ENCODE measurements at places on chromosomes 6 and 20.
A peak's percentile ranks its signal among the peaks of the same experiment; 100 is the strongest.

GRCh38 chr6:50924758-50925157 is 106.1 kb downstream of the TFAP2B start:
- DNase-seq = no peak

GRCh38 chr20:36950414-36951197 is 902 bp downstream of the SAMHD1 start:
- peak; percentile 56 for DNase-seq

DNA sequence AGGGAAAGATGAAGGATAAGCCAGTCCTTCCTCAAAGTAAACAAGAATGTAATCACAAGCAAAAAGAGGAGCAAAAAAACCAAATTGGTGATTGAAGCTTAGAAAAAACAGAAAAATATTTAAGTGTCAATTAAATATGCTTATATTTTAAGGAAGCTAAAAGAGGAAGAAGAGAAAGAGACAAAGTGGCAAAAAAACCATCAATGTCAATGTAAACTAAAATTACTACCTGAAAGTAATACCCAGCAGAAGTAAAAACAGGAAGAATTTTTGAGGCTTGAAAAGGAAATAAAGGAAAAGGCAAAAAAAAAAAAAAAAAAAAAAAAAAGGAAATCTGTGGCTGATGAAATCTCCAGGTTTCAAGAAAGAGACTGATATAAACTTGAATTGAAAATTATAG is 36.2 kb upstream of the OGFRL1 start:
- DNase-seq = no peak

- DNase-seq = no peak
Observed at GRCh38 chr6:72260489-72260888, 361.4 kb upstream of the KCNQ5 start.

DNA sequence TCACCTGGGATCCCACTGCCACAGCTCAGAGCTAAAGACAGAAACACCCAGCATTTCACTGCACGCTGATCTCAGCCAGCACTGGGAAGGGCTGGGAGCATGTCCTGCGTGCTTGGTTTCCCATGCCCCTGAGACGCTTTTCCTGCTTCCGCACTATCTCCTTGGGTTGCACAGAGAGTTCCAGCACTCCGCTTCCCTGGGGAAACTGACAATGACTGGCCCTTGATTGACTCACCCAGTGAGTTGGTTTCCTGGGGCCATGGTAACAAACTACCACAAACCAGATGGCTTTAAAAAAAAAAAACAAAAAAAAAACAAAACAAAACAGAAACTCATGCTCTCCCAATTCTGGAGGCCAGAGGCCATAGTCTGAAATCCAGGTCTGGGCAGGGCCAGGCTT is 14.8 kb upstream of the MAS1L start:
- DNase-seq = no peak

DNA sequence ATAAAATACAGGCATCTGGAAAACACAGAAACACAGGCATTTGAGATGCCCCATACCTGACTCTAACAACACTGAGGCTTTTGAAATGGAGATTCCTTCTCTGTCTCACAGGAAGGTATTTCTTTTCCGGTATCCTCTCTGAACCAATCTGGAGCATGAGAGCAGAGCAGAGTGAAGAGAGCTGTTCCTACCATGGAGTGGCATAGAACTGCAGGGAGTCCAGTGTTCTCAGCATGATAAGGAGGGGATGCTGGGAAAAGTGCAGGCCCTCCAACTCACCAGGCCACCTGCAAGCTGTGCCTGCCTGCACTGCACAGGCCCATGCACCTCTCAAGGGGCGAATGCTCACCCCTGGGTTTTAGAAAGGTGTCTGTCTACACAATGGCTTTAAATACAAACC is 89.2 kb downstream of the FOXA2 start:
- no peak for DNase-seq

DNA sequence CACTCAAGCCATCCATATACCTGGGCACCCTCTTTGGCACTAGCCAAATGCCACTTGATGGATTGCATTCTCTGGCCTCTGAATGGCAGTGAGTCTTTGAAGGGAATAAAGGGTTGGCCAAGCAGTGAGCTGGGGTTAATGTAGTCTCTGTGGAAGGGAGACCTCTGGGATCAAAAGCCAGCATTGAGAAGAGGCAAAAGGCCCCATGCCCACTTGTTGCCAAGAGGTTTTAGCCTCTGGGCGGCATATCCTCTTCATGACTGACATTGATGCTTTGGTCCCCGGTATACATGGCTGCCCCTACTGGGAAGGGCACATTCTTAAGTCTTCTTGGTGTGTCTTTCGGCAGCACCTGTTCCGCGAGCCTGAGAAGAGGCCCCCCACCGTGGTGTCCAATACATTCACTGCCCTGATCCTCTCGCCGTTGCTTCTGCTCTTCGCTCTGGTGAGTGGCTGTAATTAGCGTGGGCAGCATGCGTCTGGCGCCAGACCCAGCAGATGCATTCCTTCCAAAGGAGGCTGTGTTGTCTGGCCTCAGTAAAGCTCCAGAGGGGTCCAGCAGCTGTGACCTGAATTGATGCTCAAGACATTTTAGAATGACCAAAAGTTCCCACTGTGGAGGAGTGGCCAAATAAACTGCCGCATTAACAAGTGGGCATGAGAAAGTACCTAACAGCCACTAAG is 29.5 kb downstream of the GHRH start:
- no peak for DNase-seq

GRCh38 chr6:16391451-16391912 is 153.1 kb downstream of the GMPR start:
- no peak for DNase-seq

DNA sequence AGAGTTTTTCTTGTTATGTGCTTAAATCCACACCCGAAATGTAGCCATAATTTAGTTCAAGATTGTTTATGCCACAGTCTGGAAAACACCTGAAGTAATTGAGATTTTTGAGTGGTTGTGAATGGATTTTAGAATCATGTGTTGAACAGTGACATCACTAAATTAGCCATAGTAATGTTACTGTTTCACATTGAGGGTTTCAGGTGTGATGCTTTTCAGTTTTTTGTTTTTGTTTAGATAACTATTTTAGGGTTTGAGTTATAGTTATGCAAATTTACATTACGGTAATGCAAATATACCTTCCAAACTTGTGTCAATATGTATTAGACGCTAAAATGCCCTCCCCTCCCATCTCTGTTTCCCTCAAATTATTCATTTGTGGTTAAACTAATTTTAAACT is 22.9 kb downstream of the QKI start:
- DNase-seq = no peak

DNA sequence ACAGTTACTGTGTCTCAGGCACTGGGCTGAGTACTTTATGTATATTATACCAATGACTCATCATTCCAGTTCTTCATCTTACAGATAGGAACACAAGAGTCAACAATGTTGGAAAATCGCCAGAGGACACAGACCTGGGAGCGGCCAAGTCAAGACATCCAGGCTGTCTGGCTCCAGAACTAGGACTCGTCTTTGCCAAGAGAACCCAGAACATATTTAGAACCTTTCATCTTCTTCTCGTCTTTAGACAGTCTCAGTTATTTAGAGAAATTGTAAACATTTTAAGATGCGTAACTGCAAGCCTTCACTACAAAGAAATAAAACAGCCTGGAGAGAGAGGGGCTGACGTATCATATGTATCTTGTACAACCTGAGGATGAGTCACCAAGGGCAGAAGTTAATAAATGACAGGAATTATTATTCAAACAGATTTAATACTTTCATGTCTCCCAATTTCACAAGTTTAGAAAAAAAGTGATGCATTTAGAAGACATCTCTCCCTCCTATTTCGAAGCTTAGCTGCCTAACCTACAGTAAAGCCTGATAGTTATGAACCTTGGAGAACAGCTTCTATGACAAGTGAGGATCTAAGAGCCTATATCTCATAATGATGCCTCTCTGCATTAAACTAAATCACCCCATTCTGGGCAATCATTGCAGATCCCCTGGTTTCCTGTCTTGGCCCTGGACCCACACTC is 43.4 kb downstream of the SLC22A3 start:
- DNase-seq = no peak

DNA sequence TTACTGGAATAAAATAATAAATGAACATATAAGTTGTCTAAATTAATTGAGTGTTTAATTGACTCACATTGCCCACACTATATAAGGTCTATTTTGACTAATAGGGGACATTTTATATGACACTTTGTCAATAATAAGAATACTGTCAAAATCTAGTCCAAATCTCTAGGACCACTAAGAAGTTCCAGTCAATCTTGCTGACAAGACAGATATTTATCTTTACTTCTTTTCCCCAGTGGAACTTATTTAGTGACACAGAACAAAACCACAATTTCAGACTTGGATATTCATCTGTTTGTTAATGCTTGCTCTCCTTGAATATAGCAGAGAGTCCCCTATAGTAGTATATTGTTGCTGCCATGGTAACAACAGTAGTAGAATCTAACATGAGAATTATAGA is 954.6 kb upstream of the MANEA start:
- DNase-seq = no peak

GRCh38 chr6:130752267-130752666 is 74.9 kb upstream of the SMLR1 start:
- DNase-seq = no peak

GRCh38 chr6:163338671-163339405 is 75.7 kb upstream of the QKI start:
- DNase-seq = no peak

DNA sequence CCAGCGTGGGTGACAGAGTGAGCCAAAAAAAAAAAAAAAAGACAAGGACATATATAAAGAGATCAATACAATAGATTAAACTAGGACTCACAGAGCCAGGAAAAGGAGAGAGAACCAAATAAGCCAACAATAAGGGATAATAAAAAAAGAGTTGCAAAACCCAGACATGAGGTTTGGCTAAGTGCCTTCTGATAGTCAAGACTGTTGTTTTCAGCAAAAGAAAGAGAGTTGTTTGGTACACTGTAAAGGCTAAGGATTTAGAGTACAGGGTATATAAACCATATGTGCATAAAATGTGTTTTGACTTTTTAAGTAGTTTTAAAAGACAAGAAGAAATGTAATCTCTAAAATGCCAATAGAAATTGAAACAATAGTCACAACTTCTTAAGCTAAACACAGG is 42.8 kb downstream of the RPF2 start:
- DNase-seq = no peak

DNA sequence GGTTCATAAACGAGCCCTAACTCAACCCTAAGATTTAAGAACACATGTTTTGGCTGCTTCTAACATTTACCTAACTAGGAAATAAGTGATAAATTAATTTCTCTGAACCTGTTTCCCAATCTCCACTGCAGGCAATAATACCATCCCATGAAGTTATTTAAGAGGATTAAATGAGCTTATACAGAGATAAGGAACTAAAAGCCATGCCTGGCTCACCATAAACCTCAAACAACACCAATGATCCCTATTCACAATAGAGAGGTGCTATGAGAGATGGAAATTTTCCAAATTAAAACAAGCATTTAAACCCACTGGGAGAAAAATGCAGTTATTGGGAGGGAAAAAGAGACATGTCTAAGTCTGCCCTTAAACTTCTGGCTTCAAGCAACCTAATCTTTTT is 33.9 kb upstream of the KLHL31 start:
- no peak for DNase-seq

DNA sequence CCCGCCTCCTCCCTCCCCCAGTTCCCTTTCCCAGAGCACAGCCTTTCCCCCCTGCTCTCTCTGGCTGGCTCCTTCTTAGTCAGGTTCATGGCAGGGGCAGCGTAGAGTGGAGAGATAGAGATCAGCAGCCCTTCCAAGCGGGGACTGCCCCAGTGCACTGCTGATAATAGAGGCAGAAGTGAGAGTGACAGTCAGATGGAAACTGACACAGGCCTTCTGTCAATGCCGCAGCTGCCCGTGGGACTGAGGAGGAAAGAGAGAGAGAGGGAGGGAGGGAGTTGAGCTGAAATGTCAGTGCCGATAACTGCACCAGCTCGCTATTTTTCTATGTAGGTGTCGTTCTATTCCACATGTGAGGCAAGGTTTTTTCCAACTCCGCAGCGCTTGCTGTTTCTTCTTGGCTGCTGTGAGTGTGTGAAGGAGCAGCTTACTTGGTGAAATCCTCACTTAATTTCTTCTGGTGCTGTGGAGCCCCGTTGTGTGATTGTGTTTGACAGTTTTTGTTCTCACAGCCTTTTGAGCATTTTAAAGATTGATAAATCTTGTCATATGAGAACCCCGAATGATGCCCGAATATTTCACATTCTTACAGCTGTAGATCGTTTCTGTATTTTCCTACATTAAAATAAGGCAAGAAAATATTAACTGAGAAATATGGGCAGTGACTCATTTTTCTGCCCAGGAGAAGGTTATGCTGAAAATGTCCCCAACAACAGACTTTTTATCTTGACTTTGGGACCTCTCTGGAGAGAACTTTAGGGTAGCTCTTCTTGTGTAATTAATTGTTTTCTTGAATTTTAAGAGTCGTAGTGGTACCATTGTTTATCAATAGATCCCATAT is 386.4 kb upstream of the MMS22L start:
- no peak for DNase-seq

- DNase-seq = no peak
Observed at GRCh38 chr20:17747431-17747846, 47.7 kb downstream of the BANF2 start.

DNA sequence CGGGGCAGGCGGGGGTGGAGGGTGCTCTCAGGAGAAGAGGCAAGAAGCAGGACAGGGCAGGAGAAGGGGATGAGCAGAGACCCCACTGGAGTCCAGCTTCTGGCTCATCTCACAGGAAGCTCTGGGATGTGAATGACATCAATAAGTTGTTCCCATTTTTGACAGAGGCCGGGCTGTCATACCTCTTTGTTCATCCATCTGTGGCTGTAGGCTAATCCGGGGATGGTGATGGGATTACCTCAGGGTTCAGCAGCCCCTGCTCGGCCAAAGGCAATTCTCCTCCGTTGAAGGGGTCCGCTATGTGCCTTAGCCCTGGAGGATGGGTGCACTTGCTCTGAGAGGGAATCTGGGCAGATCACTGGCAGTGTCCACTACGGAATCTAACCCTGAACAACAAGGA is 3.3 kb upstream of the TMC2 start:
- DNase-seq = no peak

DNA sequence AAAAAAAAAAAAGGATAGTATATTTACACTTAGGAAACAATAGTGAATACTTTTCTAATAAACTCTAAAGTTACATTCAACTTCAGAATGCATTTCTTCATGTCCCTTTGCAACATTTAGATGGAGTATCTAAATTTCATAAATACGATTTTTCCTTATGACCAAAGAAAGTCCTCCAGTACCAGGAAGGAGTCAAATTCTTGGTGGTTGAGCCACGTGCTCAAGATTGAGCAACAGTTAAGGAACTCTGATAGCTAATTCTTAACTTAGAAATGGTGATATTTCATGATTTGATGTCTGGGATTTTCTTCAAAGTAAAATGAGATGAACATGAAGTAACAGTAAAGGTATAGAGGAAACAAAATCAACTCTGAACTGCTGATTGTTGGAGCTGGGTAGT is 92.7 kb downstream of the SASH1 start:
- no peak for DNase-seq

- DNase-seq = no peak
Observed at GRCh38 chr6:97195117-97195516, 87.9 kb downstream of the MMS22L start.

GRCh38 chr20:17533396-17533795 is 2.2 kb upstream of the BFSP1 start:
- DNase-seq = no peak
